ENCODE measurements at places on chromosomes 12 and 14. TPM values are rescaled to one million over a fixed set of nuclear protein-coding genes. Genes with fewer than 3 reads are reported as not detected.

DNA sequence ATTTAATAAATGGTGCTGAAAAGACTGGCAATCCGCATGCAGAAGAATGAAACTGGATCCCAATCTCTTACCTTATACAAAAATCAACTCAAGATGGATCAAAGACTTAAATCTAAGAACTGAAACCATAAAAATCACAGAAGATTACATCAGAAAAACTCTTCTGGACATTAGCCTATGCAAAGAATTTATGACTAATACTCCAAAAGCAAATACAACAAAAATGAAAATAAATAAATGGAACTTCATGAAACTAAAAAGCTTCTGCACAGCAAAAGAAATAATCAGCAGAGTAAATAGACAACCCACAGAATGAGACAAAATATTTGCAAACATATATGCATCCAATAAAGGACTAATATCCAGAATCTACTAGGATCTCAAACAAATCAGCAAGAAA is 14.3 kb upstream of the CLEC1A start:
- DNase-seq = no peak

- DNase-seq = no peak
Measured at GRCh38 chr12:55743406-55744339, 751 bp downstream of the GDF11 start.

Gene PTHLH
- total RNA-seq = not detected

- peak; percentile 66 for DNase-seq
Measured at GRCh38 chr12:58310809-58311622, 369.6 kb downstream of the ATP23 start.

DNA sequence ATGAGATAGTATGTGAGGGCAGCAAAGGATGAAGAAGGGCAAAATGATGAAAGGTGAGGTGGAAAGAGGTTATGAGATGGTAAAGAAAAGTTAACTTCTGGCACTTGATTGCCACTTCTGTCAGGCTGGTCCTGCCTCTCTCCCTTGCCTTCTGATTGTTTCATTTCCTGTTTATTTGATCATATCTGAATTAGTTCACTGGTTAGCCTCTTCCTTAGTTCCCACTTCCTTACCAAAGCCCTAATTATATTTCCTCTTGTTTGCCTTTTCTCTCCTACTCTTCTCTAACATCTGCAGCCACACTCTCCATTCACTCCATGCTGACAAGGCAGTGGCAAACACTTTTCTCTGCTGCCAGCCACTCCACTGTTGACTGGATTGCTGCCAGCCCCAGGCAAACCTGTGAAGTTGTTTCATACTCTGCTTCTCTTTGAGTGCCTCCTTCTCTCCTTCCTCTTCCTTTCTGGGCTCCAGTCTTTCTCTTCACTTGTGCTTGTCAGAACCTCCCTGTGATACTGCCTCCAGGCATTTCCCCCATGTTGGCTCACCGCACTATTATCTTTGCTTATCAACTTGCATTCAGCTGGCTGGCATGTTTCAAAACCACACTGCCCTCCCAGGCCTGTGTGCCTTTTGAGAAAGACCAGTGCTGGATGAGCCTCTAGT is 8.1 kb downstream of the PNP start:
- no peak for DNase-seq

GRCh38 chr14:51448831-51449670 is 202.7 kb upstream of the FRMD6 start:
- no peak for DNase-seq

DNA sequence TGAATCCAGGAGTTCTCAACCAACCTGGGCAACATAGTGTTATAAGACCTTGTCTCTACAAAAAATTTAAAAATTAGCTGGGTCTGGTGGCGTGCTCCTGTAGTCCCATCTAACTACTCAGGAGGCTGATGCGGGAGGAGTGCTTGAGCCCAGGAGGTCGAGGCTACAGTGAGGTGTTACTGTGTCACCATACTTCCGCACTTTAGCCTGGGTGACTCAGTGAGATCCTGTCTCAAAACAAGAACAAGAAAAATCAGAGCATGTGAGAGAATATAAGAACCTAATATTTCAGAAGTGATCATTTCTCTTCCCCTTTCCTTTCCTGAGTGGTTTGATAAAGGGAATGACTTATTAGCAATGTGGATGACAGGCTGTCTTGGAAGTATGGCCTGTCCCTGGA is 9.5 kb downstream of the TRAF3 start:
- DNase-seq = no peak

Gene PRH2
- not detected for total RNA-seq

DNA sequence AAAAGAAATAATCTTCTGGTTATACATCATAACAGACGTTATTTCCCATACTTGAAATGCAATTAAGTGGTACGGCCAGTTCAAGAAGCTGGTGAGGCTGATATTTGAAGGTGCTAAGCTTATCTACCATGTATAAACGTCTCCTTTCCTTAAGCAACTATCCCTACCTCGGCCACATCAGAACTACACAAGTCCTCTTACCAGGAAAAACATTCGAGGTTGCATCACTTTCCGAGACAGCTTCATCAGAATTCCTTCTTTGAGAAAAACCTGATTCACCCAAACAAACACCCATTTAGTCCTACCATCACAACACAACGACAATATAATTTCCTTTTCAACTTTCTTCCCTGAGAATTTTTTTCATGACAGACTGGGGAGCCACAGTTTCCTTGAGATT is 33.9 kb upstream of the NR2C1 start:
- no peak for DNase-seq

- no peak for DNase-seq
Measured at GRCh38 chr12:108021141-108021540, 107.9 kb upstream of the WSCD2 start.

DNA sequence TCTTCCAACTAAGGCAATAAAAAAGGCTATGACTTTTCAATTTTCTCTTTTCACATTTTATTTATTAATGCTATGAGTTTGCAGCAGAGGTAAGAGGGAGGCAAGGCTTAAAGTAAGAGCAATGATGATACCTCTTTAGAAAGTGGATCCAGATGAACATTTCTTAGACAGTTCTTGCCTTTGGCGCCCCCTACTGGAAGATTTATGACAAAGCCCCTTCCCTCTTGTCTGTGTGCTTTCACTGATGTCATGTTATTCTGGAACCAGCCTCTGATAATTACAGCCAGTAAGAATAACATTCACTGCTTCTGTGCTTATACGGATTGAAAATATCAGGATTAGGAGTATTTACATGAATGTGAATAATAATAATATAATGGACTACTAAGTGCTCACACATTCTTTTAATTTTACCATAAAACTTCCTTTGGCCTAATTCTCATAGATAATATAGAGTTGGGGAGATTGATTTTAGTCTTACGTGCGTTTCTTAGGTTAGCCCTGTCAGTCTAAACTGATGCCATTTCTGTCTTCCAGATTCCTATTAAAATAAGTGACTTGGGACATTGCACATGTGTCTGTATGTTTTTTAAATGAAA is 1929.9 kb upstream of the SEL1L start:
- no peak for DNase-seq

Gene ANKLE2
- 68.8 TPM for total RNA-seq

DNA sequence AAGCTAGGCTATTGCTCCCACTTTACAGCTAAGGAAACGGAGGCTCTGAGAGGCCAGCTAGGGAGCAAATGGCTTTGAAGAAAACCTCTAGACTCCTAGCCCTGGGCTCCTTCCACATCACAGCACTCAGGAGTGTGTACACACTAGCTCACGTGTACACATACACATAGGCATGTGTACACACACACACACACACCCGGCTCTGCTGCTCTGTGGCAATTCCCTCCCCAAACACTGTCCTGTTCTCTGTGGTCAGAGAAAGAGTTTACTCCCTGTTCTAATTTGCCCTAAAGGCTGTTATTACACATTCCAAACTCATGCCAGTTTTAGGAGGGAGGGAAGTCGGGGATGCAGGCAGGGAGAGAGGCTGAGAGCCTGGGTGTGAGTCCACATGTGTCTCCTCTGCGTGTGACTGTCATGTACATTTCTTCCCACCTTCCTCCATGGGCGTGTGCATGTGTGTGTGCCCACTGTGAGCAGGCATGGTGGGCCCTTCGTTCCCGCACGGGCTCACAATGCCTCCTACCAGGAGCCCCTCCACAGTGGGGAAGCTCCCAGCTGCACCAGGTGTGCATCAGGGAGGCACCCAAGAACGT is 14.2 kb downstream of the TRPV4 start:
- DNase-seq = no peak

DNA sequence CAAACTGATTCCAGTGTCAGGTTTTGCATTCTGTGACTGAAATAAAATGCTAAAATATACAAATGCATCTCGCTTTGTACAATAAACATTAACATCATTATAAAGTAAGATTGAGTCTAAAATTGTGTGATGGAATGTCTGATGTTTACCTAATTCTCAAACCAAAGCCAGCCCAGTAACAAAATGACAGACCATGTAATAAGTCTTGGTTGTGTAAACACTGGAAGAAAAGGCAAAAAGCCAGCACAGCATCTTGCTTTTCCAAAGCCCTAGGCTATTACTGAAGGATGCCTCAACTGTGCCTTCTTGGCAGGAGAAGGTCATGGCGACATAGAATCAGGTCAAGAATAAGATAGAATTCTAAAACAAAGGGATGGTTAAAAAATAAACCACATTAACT is 169.6 kb downstream of the EGLN3 start:
- DNase-seq = no peak

Measured in HCT116 (cell line).